ENCODE measurements at places on chromosomes 16 and 17.

GRCh38 chr17:75589012-75589918, 1.7 kb downstream of the MYO15B start:
- DNase-seq = peak; percentile 82

GRCh38 chr16:4053301-4053845, 62.9 kb downstream of the ADCY9 start:
- DNase-seq = peak; percentile 56

DNA sequence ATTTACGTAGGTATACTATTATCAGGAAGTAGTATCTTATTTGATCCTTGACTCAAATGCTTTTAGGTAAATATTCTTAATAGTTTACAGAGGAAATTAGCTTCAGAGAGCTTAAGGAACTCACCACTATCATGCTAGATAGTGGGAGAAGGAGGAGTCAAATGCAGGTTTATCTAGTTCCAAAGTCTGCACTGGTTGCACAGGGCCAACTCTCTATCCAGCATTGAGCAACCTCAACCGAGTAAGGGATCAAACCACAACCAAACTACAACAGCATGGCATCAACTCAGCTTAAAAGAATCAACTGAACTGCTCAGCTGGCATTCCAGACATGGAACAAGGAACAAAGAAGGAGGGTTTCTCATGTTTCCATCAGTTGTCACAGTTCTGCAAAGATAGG, 306.0 kb downstream of the MAF start:
- no peak for DNase-seq

GRCh38 chr17:40707745-40708144, 4.2 kb upstream of the KRT24 start:
- DNase-seq = no peak

DNA sequence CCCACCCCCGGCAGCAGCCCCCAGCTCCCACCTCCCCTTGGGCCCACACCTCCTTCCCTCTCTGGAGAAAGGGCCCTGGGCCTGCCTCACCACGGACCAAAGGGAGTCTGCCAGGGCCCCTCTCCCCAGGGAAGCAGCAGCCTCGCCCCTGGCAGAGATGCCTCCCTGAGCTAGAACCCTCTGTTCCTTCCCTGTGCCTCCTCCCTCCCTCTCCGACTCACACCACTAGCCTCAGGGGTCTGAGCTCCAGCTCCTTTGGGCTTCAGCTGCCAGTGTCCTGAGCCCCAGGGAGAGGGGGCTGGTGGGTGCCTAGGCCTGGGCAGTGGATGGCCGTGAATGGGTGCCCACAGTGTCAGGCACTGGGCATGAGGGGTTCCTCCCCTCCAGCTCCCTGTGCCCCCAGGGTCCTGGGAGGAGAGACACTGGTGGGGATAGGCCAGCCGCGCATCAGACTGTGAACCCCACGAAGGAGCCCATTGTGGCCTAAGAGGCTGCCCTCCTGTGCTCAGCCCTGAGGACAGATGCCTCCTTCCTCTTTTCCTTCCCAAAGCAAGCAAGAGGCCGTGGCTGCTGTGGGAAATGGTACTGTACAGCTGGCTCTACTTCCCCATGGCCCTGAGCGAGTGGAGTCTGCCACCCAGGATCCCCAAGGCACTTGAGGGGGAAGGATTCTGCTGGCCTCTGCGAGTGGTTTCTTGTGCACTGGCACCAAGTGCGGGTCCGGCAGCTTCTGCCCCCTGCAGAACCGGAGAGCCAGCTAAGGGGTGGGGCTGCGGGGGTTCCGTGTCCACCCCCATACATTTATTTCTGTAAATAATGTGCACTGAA, 20.7 kb downstream of the MMP15 start:
- DNase-seq = no peak

DNA sequence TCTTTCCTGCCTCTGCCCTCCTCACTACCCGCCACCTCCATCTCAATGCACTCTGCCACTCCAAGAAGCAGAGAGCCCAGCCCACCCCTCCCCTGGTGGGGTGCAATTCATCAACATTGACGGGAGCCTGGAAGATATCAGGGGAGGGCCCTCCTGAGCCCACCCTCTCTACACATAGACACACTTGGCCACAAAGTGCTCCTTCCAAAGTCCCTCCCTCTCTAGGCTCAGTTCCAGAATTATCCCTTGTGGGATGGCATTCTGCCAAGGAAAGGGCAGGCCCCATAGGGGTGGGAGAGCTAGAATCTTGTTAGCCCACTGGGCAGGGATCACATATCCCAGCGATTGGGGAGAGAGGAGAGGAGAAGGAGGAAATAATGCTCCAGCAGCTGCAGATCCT, 66.2 kb downstream of the TMEM132E start:
- no peak for DNase-seq

- no peak for DNase-seq
Observed at GRCh38 chr17:65588181-65588808, 26.8 kb upstream of the AXIN2 start.

DNA sequence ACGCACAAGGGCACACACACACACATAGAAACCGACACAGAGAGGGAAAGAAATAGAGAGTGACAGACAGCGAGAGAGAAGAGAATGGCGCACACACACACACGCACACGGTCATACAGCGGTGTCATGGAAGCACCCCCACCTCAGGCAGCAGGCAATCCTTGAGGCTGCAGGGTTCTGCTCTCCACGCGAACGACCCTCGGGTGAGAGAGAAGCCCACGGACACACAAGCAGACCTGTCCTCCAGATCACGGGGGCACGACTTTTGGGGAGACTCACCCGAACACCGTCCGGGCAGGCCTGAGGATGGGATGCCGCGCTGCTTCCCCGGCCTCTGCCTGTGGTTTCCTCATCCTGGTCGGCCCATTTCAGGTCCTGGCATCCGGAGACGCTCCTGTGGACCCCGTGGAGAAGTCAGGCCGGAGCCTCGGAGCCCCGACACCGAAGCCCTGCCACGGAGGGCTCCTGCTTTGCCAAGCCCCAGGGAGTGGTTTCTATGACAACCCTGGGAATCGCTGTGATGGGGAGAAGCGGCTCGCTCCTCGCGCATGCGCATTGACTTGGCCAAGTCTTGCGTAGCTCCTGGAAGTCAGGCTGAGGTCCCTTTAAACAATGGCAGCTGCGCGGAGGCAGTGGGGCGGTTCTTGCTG, 118.2 kb upstream of the KCNJ18 start:
- DNase-seq = peak; percentile 60

GRCh38 chr17:8995711-8996110, 25.6 kb upstream of the NTN1 start:
- no peak for DNase-seq

DNA sequence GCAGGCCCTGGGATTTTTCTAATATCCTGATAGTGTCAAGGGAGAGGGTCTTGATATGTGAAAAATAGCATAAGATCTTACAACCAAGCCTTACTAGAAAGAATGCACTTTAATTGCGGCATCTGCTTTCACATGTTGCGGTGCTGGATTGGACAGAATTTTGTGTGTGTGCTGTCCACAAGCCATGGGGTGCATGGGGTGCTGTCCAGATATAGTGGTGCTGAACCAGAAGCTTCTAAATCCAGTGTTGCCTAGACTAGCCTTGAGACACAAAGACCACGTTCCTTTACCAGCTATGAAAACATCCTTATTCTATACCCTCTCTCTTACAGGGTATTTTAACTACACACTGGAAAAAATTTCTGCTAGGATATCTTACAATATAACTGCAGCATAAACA, 244.0 kb downstream of the TMEM114 start:
- no peak for DNase-seq

DNA sequence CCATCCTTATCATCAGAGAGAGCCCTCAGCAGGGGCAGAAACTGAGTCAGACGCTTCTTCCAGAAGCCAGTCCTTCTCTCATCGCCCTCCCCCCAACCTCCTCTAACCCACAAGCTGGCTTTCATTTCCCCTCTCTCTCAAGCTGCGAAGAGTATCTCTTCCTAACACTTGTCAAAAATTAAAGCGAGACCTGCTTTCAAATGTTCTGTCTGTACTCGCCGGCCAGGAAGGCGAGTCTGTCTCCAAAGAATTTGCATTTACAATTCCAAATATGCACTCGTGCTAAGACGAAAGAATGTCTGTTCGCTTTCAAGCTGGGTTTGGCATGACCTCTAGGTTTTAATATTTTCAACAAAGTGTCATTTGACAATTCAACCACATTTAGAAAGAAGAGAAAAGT, 140.4 kb downstream of the RGS9 start:
- no peak for DNase-seq
